Stimulated activated CD4-positive, alpha-beta T cell treated with anti-CD3 and anti-CD28 coated beads, Interleukin-15, amount 100 ng/mL, for 1 hour (primary cell): ENCODE measurements at places on chromosomes 4 and X.

DNA sequence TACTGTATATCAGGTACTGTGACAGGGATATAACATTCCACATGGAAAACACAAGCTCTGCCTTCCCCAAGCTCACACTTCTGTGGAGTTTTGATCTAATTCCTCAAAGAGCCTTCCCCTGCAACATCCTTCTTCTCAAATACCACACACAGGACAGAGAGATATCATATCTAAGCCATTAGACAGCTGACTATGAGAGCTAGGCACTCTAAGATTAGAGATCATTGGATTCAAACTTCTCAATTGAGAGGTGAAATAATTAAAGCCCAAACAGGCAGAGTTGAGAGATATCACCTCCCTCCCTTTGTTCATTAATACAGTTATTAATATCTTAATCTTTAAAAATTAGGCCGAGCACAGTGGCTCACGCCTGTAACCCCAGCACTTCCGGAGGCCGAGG lies 25.0 kb downstream of the TEC start:
- no peak for DNase-seq

DNA sequence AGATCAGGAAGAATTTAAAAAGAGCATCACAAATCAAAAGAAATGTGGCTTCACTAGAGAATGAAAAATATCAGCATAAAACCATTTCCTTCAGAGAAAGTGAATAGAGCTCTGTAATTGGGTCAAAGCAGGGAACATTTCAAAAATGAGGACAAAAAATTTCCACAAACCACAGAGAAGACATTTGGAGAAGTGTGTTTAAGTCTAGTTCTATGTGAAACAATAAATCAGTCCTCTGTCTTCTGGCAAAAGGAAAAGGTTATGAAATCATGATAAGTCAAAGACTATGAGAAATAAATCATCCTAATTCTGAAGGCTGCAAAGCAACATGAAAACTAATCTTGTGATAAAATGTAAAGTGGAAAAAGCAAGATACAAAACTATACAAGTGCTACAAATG lies 27.9 kb downstream of the SMPX start:
- no peak for DNase-seq

DNA sequence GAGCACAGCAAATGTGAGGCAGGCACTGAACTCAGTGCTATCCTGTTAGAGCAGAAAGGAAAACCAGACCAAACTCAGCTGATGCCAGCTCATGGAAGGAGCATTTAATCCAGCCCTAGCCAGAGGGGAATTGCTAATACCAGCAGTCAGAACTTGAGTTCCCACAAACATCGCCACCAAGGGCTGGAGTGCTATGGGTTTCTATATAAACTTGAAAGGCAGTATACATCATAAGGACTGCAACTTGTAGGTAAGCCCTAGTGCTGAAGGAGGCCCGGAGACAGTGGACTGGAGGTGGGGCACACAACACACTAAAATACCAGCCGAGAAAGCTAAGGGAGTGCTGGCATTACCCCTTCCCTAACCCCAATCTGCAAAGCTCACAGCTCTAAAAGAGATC lies 440.2 kb downstream of the PRR32 start:
- DNase-seq = no peak

DNA sequence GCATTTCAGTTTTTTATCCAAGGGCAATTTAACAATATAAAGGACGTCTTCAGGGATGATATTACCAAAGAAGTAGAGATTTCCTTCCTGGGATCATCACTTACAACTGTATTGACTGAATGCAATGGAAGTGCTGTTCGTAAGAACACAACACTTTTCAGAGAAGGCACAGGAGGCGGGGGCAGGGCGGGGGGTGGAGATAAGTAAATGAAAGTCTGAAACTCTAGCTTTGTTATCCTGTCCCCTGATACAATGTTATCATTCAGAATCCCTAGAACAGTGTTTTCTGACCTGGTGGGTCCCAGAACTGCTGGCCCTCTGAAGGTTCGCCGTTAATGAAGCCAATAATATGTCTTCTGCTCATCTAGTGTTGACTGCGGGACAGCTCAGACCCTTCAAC lies 124.6 kb downstream of the NSUN7 start:
- DNase-seq = no peak

DNA sequence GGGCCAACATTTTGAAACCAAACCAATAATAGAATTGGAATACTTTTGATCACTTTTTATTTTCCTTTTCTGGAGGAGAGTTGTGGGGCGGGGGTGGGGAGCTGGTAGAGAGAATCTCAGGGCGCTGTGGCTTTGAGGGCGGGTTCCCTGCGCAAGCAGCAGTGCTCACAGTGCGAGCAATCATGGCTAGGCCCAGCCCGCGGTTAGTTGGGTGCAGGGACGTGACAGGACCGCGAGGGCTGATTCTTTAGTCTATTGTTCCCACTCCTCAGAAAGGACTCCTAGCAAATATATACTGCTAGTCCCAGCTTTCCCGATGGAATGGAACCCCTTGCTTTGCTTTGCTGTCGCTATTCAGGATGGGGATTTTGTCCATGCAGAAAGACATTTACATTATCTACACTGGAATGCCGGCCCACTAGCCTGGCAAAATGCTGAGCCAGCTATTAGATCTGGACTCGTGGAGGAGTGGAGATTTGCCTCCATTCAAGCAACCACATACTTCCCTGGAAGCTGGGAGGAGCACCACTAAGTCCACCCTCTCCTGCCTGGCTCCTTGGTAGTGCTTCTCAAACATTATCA lies 23.9 kb upstream of the APLN start:
- DNase-seq = no peak

GRCh38 chrX:78687586-78687985 lies 28.5 kb upstream of the RTL3 start:
- no peak for DNase-seq

DNA sequence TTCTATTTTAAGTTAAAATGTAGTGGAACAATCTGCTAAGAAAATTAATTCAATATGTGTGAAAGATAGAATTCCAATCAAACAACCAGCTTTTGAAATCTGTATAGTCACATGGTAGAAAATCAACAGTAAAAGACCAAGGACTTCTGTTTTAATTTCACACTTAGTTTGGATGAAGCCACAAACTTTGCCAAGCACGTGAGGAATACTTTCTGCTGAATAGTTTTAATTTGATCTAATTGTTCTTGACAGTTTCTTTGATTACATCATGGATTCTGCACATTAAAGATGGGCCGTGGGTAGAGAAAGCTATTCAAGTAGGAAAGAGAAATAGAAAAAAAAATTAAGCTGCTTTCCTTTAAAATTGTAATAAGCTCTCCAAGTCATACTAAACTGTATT lies 137.9 kb upstream of the FAM241A start:
- DNase-seq = no peak

- DNase-seq = no peak
These were observed 83.7 kb upstream of the DHRSX start for GRCh38 chrX:2584251-2585157.

DNA sequence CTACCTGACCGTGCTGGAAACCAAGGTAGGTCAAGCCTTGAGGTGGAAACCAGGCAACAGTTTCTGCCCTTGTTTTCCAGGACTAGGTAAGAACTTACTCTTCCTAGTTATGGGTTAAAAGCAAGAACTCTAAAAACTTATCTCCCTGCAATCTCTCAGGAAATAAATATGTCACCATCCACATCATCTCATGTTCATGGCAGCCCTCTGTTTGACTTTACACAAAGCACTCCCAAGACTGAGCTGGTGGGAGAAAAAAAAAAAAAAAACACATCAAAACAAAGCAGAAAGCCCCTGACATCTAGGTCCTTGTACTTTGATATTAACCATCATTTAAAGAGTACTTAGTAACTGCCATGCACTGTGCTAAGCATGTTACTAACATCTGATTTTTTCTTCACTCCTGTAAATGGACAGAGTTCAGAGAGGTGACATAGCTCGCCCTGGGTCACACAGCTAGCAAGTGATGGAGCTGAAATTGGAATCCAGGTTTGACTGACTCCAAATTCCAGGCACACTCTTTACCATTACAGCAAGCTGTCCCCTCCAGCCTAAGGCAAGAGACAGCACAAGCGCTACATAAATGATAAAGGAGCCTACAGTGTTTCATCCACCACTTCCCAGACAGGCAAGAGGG lies 102.8 kb upstream of the NOCT start:
- DNase-seq = no peak

DNA sequence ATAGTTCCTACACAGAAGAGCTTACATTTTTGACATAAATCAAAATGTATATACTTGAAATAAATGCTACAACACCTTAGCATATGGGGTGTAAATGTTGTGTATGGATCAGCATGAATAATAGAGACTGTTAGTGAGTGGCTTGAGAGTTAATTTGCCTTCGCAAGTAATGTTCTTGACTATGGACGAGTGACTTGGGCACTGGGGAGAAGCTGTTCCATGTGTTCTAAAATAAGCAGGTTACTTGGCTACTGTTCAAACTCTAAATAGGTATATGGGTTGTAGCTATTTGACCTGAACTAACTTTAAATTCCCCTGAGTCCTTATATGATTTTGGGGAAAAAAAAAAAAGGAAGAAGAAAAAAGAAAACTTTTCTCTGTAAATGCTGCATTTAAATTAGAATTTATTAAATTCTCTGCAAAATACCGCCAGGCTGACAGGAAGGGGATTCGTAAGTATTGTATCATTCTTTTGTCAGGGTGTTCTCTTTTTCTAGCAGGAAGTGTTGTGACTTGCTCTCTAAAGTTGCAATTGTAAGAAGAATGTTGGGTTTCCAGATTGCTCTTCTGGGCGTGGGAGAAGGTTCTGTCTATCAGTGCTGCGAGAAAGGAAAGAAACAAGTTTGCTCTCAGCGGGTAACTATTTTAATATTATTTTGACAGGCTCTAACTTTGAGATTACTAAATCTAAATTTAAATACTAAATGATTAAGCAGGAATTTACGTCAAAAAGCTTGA lies 32.2 kb downstream of the PLS3 start:
- DNase-seq = no peak

GRCh38 chr4:174592256-174592984 lies 70.1 kb upstream of the HPGD start:
- no peak for DNase-seq

GRCh38 chr4:107734120-107734519 lies 14.1 kb upstream of the PAPSS1 start:
- DNase-seq = no peak

DNA sequence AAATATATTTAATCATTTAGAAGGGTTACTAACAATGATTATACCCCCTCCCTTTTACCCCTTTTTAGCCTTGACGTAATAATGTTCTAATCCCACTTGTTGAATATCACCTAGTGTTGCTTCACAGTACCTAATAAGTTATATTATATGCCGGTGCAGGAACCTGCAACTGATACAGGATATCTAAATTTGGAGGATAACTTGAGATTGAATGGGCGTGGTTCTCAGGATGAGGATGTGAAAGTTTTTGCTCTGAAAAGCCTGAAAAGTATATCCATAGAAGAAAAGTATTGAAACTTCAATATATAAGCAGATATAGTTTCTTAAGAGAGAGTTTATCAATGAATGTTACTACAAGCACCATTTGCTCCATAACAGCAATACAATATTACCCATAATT lies 59.8 kb downstream of the ZNF711 start:
- no peak for DNase-seq

GRCh38 chrX:109622270-109622669 lies 2.7 kb downstream of the KCNE5 start:
- no peak for DNase-seq

- no peak for DNase-seq
These were observed 242.1 kb upstream of the TRAM1L1 start for GRCh38 chr4:117327491-117327890.

GRCh38 chr4:1238676-1239000 lies 10.3 kb downstream of the CTBP1 start:
- no peak for DNase-seq

- no peak for DNase-seq
These were observed 30.9 kb downstream of the MCUB start for GRCh38 chr4:109590905-109591304.

GRCh38 chrX:82711457-82711856 lies 796.6 kb upstream of the POU3F4 start:
- DNase-seq = no peak

DNA sequence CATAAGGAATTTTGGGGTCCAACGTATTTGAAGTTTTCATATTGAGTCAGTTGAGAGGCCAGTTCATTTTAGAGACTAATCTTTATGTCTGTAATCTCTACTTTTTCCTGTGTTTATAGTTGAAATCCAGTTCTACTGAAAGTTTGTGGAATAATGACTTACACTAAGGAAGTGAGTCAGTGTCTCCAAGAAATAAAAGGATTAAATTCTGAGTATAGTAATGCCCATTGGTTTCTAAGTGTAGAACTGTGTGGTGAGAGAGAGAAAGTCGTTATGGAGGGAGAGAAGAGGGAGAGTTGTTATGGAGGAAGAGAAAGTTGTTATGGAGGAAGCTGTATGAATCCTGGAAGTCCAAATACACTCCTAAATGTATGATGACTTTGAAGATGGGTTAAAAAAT lies 264.6 kb upstream of the HAND2 start:
- DNase-seq = no peak
